Ascending aorta (tissue), 2 donors: ENCODE measurements at places on chromosomes 6 and 20.

- DNase-seq: no peak
These were observed 614.9 kb downstream of the CDH26 start for GRCh38 chr20:60573003-60573680.

DNA sequence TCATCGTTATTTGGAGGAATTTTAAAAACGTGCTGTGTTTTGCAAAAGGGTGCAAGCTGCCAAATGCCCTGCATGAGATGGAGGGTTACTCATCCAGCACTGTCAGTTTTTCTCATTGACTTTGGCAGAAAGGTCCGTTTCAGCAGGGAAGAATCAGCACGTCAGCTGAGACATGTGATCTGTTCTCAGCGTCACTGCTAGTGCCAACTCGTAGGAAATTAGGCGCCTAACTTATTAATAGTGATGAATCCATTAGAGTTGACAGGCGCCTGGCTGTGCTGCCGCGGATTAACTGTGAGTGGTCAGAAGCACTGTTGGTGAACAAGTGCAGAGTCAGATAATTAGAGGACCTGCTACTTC lies 175.5 kb upstream of the FOXQ1 start:
- DNase-seq: no peak

GRCh38 chr6:43856005-43856765 lies 86.2 kb downstream of the VEGFA start:
- no peak for DNase-seq

GRCh38 chr6:3421791-3422434 lies 34.9 kb downstream of the SLC22A23 start:
- DNase-seq: no peak
